ENCODE measurements at places on chromosomes 12 and 14.

GRCh38 chr14:20697273-20698017, 8.9 kb downstream of the ANG start:
- peak; percentile 69 for DNase-seq

GRCh38 chr14:54186821-54187763, 209.7 kb upstream of the CDKN3 start:
- no peak for DNase-seq

- no peak for DNase-seq
Observed at GRCh38 chr14:66163023-66163422, 323.1 kb upstream of the CCDC196 start.

- no peak for DNase-seq
Observed at GRCh38 chr12:131900397-131900796, 6.0 kb downstream of the ULK1 start.

DNA sequence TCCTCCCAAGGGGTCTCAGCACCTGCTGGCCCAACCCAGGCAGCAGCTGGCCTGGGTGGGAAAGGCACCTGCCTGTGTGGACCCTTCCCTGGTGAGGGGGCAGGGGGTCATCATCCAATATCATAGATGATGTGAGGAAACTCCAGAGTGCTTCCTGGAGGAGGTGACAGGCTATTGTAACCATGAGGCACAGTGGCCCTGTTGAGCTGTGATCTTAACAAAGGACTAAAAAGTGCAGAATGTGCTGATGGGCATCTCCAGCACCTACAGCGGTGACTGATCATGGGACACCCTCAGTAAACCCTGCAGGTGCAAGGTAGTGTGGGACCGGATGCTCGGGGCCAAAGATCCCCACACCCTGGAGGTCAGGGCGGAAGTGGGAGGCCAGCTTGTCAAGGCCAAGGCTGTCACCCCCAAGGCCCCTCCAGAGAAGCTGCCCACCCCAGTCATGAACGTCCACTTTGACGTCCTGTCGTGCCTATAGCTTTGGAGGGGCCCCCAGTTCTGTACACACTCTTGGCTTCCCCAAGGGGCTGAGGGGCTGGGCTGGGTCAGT, 7.5 kb downstream of the MMP17 start:
- DNase-seq, result no peak

DNA sequence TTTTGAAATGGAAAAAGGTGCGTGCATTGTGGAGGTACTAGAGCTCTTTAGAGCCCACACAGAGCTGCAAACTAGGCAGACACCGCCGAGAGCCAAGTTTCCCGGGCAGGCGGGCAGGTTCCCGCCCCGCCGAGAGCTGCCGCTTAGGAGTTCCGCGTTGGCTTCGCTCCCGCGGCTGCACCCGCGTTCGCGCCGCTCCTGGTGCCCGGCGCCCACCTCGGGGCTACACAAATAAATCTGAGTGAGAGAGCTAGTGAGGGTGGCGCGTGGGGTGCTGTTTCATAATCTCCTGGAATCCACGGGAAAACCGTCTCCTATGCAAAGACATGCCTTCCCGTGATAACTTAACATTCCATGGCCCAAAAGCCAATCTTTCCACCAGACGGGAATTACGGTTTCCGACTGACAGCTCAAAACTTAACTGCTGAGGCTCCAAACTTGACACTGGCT, 645 bp downstream of the KITLG start:
- DNase-seq, result no peak

DNA sequence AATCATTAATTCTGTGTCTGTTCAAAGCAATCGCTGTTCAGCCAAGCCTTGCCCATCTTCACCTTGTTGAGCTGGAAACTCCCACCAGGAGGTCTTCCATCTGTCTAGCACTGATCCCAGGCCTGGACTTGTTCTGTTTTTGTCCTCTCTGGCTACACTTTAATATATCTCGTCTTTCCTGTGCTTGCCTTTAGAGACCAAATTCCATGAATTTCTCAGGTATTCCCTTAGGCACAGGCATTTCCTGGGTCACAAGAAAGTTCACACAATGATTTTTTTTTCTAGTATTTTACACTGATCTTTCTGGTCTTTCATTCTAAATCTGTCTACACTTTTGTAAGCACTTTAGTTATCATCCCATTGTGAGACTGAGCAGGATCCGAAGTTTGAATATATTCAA, 116.4 kb upstream of the CCND2 start:
- no peak for DNase-seq

DNA sequence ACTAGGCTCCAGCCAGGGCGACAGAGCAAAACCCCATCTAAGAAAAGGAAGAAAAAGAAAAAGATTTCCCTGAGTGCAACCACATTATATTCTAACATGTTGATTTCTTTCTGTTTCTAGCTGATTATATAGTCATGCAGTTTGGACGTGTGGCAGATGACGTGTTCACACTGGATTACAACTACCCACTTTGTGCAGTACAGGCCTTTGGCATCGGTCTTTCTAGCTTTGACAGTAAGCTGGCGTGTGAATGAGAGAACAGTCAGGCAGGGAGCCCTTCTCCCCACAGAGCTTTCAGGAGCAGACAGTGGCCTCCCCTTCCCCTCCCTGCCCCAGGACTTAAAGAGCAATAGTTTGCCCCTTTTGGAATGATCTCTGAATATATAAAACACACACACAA, 20.0 kb upstream of the TEAD4 start:
- no peak for DNase-seq

DNA sequence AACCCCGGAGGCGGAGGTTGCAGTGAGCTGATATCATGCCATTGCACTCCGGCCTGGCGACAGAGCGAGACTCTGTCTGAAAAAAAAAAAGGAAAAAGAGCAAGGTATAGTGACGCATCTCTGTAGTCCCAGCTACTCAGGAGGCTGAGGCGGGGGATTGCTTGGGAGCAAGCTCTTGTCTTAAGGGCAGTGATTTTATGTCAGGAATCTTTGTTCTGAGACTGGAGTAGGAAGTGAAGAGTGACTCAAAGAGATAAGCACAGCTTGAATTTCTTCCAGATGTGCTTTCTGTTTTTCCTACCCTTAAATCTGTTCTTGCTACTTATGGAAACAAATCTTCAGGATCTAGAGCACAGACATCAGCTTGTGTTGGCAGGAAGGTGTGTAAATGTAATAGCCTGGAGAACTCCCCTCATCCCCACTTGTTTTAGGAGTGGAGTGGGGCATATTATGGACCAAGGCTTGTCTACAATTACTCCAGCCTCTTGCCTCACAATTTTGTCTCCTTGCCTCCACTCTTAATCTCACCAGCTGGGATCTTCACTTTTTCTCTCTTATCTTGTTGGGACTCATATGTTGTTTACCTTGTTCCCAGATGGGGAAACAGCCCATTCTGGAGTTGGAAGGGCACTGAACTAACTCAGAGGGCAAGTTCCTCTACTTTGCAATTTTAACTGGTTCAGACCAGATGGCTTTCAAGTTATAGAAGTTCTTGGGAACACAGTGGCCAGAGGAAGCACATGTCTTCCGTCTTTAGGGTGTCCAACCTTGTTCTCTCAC, 7.5 kb downstream of the TMED2 start:
- no peak for DNase-seq

DNA sequence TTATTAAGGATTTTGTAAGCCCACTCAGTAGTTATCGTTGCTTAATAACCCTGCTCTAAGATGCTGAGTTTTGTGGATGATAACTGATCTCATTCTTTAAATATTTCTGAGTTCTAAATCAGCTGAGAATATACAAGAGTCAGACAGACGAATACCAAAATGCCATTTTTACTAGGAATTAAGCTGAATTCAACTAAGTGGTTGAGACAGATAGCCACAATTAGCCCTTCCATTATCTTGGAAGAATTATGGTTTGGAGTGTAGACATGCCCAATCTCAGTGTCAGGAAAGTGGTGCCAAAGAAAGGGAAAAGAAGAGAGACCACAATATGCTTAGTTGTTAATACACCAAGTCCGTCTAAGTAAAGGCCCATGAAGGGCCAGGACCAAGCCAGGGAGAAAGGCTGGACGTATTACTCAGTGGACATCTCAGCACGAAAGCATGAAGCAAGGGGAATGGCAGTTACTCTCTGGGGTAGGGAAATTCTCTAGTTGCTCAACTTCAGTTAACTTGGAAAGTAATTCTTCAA, 58.6 kb downstream of the KCNA5 start:
- DNase-seq, result no peak

DNA sequence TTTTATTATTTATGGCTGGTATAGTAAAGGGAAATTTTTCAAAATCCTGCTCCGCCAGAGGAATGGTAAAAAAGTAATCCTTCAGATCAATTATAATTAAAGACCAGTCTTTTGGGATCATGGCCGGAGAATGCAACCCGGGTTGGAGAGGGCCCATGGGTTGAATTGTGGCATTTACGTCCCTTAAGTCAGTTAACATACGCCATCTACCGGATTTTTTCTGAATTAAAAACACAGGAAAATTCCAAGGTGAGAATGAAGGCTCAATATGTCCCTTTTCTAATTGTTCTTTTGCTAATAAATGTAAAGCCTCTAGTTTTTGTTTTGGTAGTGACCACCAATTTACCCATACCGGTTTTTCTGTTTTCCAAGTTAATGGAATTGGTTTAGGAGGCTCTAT, 602.8 kb downstream of the ALG10 start:
- DNase-seq, result no peak

DNA sequence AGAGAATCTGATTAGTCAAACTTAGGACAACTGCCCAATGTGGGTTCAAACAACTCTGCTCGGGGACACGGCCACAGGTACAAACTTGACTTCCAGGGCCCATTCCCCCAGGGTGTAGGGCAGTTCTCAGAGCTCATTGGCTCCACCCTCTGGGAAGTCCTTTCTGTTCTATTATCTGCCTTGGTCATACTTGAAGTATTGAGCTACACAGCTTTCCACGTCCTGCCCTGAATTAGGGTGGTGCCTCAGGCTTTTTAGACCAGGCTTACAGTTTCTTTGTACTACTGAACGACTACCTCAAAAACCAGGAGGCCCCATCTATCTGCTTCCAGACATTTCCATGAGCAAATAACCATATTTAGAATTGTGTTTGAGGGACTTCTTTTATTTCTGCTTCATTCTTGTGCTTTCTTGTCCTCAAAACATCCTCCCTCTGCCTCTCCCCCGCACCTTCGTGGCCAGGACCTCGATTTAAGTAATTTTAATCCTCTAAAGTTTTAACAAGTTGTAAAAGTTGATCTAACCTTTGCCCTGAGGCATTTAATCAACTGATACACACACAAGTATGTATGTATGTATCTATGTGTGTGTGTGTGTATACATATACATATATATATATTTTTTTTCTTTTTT, 281.7 kb upstream of the AMIGO2 start:
- DNase-seq, result peak; percentile 52

- DNase-seq, result no peak
Observed at GRCh38 chr12:101697930-101698799, 725 bp downstream of the CHPT1 start.

DNA sequence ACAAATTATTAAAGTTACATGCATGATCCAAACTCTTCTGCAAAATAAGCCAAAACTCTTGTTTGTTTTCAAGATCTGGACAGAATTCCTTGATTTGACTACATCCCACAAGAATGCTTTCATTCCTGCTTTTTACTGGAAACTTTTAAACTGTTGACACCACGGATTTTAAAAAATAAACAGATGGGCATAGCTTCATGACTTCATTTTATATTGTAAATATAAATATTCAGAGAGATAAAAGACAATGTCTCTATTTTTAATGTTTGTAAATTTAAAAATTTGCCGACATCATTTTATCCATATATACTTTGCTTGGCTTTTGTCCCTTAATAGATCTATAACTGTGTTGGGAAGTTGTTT, 134.3 kb upstream of the DCN start:
- no peak for DNase-seq

GRCh38 chr14:57848353-57848752, 17.5 kb downstream of the SLC35F4 start:
- no peak for DNase-seq

DNA sequence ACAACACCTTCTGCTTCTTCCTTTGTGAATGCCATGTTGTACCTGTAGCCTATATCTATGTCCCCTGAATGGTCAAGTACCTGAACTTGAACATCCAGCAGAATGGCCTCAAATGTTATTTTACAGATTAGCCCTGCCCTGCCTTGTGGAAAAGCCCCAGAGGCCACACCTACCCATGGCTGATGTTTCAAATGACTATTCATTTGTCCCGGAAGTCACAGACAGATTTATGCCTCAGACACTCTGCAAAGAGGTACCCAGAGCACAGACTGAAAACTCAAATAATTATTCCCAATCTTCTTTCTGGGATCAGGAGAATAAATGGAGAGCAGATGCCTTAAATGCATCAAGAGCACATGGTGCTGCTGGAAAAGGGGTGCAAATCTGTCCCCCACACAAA, 13.0 kb upstream of the DPF3 start:
- DNase-seq, result no peak

- DNase-seq, result no peak
Observed at GRCh38 chr12:63250486-63250885, 99.5 kb upstream of the AVPR1A start.

GRCh38 chr12:94149119-94149780, 873 bp downstream of the PLXNC1 start:
- peak; percentile 66 for DNase-seq

DNA sequence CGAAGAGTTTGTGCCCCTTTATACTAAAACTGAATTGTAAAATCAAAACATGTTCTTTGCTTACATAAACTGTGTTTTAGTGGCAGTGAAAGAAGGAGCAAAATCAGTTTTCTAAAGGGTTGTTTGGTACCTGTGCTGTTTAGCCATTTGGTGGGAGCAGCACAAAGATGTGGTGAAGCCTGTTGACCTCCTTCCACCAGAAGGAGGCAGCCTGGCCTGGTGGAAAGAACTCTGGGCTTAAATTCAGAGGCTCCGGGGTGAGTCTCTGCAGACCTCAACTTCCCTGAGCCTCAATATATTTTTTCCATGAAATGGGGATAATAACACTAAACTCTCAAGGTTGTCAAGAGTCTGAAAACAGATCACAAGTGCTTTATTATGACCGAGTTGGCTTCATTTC, 502.5 kb downstream of the VRK1 start:
- no peak for DNase-seq

- DNase-seq, result no peak
Observed at GRCh38 chr12:97556302-97556779, 93.7 kb downstream of the RMST start.

- peak; percentile 60 for DNase-seq
Observed at GRCh38 chr12:67068761-67069450, 200.3 kb upstream of the CAND1 start.

DNA sequence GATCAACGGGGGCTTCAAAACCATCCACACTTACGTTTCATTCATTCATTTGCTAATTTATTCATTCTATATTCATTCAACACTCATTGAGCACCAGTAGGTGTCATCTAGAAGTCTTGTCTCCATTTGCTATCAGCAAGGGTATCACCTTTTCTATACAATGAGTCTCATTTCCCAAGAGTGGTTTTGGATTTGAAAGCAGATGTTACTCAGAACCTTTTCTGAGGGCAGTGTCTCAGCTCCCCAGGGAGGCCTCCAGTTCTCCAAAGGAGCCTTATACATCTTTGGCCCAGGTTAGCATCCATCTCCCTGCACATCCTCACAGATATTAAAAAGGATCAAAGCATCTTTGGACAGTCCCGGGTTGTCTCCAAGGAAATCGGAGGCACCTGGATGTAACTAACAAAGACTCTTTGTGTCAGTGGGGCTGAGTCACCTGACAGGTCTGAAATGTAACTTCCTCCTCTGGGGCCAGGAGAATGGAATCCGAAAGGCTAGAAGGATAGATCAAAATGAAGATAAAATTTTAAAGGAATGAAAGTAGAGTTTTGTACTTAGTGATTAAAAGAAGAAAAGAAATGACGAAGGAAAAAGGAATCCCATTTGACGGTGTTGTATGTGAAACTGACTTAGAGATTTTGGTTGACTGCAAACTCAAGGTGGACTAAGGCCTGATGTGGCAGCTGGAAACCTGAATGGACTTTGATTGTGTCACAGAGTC, 103.0 kb downstream of the VCPKMT start:
- DNase-seq, result no peak

Data from activated T-cell treated with anti-CD3 and anti-CD28 coated beads, Interleukin-2, amount 50 U/mL, for 1 hour (primary cell).